ENCODE measurements at places on chromosomes 2 and 18. TPM values are rescaled to one million over a fixed set of nuclear protein-coding genes. Genes with fewer than 3 reads are reported as not detected.

Gene TRIM54
- total RNA-seq: not detected

Gene CIB4
- total RNA-seq: not detected

Gene DNAJC5G
- not detected for total RNA-seq

Gene HOXD10
- 10.0 TPM for total RNA-seq

Gene DPP4
- 37.3 TPM for total RNA-seq

Gene EGR4
- total RNA-seq: not detected

Gene GALM
- total RNA-seq: 6.3 TPM

Gene SLC11A1
- total RNA-seq: 0.07 TPM

Gene ITGAV
- 89.4 TPM for total RNA-seq

Gene LYG2
- not detected for total RNA-seq

Gene MIB1
- total RNA-seq: 30.4 TPM

Gene CGREF1
- not detected for total RNA-seq

Gene GPR45
- total RNA-seq: not detected

Gene PLGLB1
- not detected for total RNA-seq

Gene GPR55
- total RNA-seq: not detected

Gene VIT
- 3.7 TPM for total RNA-seq

Gene HTR2B
- 0.26 TPM for total RNA-seq

Gene IL36B
- total RNA-seq: not detected

Gene DES
- 0.12 TPM for total RNA-seq

Gene NDUFB3
- 156 TPM for total RNA-seq

Gene RTP5
- not detected for total RNA-seq

Gene AKAIN1
- total RNA-seq: not detected

Gene ONECUT2
- 0.10 TPM for total RNA-seq

Gene DNAJC10
- 111 TPM for total RNA-seq

Gene ANKRD23
- 0.76 TPM for total RNA-seq

Gene TEKT4
- total RNA-seq: not detected

Gene GTF2A1L
- total RNA-seq: not detected

Gene TUBA3E
- total RNA-seq: not detected

Gene RIT2
- total RNA-seq: not detected

Gene ANKRD62
- not detected for total RNA-seq

Gene KLHL14
- not detected for total RNA-seq

Gene ACP1
- 87.3 TPM for total RNA-seq

Gene LDLRAD4
- total RNA-seq: not detected

Data from HFFc6 (cell line).